Renal cortex interstitium (tissue), 15 donors: ENCODE measurements at places on chromosomes 5 and 9. TPM values are rescaled to one million over a fixed set of nuclear protein-coding genes. Genes with fewer than 3 reads are reported as not detected.
A peak's percentile ranks its signal among the peaks of the same experiment; 100 is the strongest.

- DNase-seq, result no peak
Observed at GRCh38 chr9:136530461-136531089, 15.3 kb downstream of the NOTCH1 start.

HTR4 gene
- polyA plus RNA-seq, result 0.07 TPM

SCAI gene
- polyA plus RNA-seq, result 11.0 TPM

- no peak for DNase-seq
Observed at GRCh38 chr9:134204041-134204440, 39.7 kb upstream of the RNU6ATAC start.

GRCh38 chr5:78649211-78649695 lies 681 bp upstream of the LHFPL2 start:
- no peak for DNase-seq

SELENOP gene
- polyA plus RNA-seq, result 402 TPM

DNA sequence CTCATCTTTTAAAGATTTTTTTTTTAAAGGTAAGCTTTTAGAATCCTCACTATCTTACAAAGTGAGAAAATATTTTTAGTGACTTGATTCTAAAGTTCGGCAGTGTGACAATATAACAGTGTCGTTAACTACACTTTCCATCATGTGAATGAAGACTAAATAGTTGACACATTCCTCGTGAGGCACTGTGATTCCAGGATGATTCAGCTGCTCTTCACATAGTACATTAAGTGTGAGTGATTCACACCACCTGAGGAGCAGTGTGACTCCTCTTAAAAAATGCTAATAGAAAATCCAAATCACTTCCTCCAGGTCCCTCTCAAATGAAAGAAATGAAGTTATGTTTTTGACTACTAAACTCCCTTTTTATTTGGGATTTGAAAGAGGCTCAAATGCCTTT lies 589.5 kb downstream of the GABRG2 start:
- no peak for DNase-seq

GRCh38 chr9:108150736-108151586 lies 661.4 kb upstream of the KLF4 start:
- DNase-seq, result no peak

DNA sequence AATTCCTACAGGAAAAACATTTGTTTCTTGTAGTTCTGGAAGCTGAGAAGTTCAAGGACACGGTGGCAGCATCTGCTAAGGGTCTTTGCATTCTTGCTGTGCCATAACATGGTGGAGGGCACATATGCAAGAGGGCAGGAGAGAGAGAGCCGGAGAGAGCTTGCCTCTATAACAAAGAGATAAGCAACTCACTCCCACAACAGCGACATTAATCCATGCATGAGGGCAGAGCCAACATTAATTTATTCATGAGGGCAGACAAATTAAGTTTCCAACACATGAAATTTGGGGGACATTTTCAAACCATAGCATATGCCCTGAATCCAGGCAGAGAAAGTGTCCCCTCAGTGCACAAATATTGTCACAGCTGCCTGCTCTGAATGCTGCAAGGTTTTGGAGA lies 4.4 kb upstream of the GTF3C5 start:
- no peak for DNase-seq

DNA sequence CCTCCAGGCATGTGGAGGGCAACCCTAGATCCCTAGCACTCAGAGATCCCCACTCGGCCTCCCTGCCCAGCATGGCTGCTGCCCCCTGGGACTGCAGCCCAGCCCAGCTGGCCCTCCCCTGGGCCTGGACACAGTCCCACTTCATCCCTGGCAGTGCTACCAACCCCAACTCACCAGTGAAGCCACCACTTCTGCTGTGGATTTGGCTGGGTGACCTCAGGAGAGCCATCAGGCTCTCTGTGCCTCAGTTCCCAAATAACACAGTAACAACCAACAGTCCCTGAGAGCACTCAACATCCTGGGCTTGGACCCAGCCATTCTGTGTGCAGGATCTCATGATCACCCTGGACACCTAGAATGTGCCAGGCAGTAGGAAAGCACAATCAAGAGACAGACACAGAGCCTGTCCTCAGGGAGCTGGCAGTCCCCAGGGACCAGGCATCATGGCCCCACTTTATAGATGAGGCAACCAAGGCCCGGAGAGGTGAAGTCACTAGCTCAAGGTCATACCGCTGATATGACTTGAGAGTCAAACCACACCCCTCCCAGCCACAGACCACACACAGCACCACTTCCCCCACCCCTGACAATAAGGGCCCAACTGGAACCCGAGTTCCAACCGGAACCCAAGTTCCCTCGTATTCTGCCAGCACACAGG lies 4.7 kb upstream of the PSMB7 start:
- no peak for DNase-seq

GRCh38 chr9:112793213-112793810 lies 42.8 kb downstream of the SNX30 start:
- no peak for DNase-seq

- no peak for DNase-seq
Observed at GRCh38 chr9:14014218-14014617, 299.7 kb downstream of the NFIB start.

USP20 gene
- 25.9 TPM for polyA plus RNA-seq

DNA sequence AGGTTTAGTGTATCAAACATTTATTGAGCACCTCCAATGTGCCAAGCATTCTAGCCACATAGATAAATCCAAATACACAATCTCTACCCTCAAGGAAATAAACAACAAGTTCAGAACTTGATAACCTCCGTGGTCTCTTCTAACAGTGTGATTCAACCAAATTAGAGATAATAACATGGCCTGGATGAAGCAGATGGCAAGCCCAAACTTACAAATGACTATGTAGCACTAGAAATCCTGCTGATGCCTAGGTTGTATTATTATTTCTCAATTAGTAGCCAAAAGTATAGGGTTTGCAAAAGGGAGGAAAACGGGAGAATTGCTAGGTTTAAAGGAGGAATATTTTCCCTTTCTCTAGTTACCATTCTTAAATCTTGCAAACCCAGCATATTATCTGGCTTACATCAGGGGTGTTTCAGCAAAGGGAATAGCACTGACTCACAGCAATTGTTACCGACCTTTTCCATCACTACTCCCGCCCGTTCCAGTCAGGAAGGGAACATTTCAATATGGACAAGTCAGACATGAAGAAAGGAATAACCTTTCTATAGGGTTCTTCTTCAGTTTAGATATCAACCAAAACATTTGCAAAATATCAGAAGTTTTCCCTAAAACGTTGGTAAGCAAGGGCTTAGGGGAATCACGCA lies 2.3 kb downstream of the DPYSL3 start:
- DNase-seq, result no peak

GRCh38 chr5:35484241-35484640 lies 133.4 kb upstream of the SPEF2 start:
- no peak for DNase-seq

PCDHB13 gene
- polyA plus RNA-seq, result 6.9 TPM

DNA sequence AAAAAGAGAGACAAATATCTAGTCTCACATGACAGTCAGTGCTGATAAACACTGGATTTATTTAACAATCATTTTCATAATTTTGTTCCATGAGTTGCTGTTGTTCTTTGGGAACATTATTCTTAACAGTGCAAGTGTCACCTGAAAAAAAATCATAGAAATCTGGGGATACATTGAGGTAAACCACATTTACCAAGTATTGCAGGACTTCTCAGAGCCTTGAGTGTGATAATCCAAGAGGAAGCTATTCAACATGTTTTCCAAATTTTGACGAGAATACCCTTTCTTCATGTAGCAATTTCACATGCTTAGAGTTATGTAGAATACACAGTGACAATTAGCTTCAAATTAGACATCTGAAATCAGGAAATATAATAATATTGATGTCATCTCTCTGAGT lies 108.5 kb downstream of the MEGF10 start:
- DNase-seq, result no peak

- no peak for DNase-seq
Observed at GRCh38 chr9:105206821-105207699, 37.4 kb upstream of the SLC44A1 start.

- DNase-seq, result no peak
Observed at GRCh38 chr5:160605266-160605665, 183.6 kb downstream of the PTTG1 start.

GRCh38 chr5:24621792-24622191 lies 23.0 kb downstream of the CDH10 start:
- DNase-seq, result no peak

DNA sequence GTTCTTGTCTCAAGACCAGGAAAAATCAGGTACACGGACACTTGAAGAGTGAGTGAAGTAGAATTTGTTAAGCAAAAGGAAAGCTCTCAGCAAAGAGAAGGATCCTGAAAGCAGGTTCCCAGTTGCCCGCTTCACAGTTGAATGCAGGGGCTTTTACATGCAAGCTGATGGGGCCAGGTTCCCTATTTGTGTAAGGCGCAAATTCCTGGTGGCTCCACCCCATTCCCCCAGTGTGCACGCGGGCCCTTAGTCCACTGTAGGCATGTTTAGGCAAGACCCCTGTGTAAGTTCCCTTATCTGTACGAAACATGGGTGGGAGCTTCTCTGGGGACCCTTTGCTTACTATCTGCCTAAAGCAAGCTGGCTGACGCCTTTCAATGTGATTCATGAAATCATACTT lies 2.7 kb upstream of the AGTPBP1 start:
- DNase-seq, result no peak

MVB12B gene
- polyA plus RNA-seq, result 15.4 TPM

- DNase-seq, result no peak
Observed at GRCh38 chr5:53917095-53917494, 356.7 kb downstream of the NDUFS4 start.

DDX46 gene
- 89.7 TPM for polyA plus RNA-seq

SURF2 gene
- polyA plus RNA-seq, result 21.6 TPM

RAB3C gene
- polyA plus RNA-seq, result 1.2 TPM

SEMA6A gene
- 64.9 TPM for polyA plus RNA-seq

- DNase-seq, result no peak
Observed at GRCh38 chr9:127129073-127129717, 6.8 kb upstream of the ANGPTL2 start.

PCDHGA12 gene
- 3.0 TPM for polyA plus RNA-seq

GRCh38 chr5:142785206-142785605 lies 15.0 kb downstream of the ARHGAP26 start:
- DNase-seq, result no peak

DNA sequence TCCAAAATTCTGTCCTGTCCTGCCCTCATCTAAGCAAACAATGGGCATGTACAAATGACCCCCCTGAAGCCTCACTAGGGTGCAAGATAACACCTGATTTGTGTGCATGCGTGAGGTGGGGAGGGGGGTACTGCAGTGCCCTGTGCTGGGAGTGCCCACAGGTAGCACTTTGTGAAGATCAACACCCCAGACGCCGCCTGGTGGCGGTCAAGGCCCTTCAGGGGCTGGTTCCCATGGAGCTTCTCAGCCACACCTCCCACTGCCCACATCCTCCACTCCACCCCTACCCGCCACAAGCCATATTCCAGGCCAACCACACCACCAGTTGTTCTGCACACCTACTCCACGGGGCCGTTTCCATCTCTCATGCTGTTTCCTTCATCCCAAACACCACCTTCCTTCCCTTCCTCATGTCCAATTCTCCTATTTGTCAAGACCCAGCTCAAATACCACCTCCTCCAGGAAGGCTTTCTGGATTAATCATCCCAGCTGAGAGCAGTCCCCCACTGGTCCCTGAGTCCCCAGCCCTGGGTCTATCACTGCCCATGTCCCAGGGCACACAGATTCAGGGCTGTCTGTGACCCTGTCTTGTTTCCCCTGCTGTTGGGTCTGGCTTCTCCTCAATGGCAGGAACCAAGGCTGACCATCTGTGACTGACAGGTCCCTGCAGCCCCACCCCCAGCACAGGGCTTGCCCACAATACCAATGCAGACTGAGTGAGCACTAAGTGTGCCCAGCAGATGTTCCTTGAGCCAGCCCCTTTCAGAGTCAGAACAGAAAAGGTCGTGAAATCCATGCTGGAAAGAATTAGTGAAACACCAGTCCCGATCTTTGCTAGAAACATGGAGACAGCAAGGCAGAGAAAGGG lies 178.4 kb downstream of the PAX5 start:
- DNase-seq, result no peak

- no peak for DNase-seq
Observed at GRCh38 chr5:150485693-150486401, 22.1 kb upstream of the NDST1 start.

GRCh38 chr5:71651579-71651978 lies 64.4 kb downstream of the MCCC2 start:
- no peak for DNase-seq

- DNase-seq, result no peak
Observed at GRCh38 chr9:71725590-71726338, 42.5 kb downstream of the CEMIP2 start.

DNA sequence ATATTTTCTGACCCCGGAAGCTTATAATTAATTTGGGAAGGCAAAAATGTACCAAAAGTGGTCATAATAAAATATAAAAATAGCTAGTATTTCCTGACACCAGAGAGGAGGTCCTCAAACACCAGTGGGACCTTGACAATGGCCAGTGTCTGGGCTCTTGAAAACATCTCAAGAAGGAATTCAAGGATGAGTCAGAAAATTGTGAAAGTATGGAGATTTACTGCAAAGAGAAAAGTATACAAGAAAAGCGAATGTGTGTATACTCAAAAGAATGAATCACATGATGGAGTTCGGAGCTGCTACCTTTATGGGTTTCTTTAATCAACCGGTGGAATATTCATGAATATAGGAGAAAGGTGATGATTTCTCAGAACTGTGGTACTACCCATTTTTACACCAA lies 1709.0 kb upstream of the WWC1 start:
- no peak for DNase-seq

- no peak for DNase-seq
Observed at GRCh38 chr9:109416135-109416706, 81.9 kb downstream of the PTPN3 start.

DNA sequence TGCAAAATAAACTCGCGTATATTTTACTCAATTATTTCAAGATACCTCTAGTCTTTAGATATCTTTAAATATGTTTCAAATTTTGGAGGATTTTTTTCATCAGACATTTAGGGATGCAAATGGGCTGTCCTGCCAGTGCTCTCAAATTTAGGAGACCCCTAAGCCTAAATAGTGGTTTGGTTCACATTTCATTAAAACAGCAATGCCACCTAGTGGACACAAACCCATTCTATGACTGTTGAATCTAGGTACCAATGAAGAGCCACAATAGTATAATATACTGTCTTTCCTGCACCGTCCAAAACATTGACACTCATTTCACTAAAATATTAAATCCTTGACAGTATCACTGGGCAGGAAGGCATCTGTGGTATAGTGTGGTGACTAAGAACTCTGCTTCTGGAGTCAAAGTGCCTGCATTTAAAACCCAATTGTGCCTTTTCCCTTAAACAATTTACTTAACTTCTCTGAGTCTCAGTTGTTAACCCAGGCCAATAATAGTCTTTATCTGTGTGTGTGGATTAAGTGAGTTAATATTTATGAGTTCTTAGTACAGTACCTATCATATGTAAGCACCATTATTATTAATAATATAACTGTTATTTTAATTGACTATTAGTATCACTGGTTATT lies 148.0 kb downstream of the RORB start:
- DNase-seq, result peak; percentile 11

PDGFRB gene
- polyA plus RNA-seq, result 152 TPM

DNA sequence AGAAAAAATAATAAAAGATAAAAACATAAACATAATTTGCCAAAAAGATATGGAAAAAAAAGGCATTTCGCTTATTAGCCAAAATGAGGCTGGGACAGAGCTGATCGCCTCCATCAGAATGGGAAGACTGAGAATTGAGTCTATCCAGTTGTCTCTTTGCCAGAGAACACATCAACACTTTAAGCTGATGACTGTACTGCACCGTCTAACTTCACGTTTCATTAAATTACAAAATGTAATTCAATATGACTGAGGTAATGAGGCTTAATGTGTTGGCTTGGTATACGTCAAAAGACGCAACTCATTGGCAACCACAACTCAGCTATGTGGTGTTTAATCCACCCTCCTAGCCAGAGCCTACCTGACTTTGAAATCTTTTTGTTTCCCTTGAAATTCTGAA lies 462.7 kb upstream of the CD180 start:
- DNase-seq, result no peak

- peak; percentile 24 for DNase-seq
Observed at GRCh38 chr9:120412425-120412951, 167.5 kb downstream of the CDK5RAP2 start.
